ENCODE measurements at places on chromosomes 1 and 21.

DNA sequence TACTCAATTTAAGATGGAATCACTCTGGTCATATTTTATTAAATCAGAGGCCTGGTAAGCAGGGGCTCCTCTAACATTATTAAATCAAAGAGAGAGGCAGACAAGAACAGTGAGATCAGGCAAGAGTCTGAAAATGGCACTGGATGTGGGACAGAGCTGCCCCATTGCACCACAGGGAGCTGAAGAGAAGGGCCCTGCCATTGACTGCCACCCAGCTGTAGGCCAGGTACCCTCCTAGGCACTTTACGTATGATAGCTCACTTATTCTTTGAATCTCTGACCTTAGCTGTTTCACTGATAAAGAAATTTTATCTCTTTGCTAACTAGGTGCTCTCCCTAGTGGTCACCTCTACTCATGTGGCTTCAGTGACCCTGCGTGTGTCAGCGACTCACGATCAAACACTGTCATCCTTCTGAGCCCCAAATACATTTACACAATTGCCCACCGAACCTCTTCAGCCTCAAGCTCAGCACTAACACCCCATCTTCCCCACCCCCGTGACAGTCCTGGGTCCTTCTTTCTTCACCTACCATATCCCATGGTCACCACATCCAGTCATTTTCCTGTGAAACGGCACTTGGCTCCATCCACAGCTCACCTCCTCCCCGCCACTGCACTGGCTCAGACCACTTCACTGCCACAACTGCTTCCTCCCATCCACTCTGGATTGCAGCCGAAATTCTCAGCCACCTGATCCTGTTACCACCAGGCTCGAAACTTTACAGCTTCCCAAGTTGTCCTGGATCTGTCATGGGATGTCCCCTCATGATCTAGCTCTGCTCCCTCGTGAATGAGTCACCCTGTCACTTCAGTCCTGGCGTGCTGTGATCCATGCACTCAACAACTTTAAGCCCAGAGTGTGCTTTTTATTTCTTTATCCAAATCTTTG lies 97.3 kb upstream of the SYT6 start:
- DNase-seq = no peak

DNA sequence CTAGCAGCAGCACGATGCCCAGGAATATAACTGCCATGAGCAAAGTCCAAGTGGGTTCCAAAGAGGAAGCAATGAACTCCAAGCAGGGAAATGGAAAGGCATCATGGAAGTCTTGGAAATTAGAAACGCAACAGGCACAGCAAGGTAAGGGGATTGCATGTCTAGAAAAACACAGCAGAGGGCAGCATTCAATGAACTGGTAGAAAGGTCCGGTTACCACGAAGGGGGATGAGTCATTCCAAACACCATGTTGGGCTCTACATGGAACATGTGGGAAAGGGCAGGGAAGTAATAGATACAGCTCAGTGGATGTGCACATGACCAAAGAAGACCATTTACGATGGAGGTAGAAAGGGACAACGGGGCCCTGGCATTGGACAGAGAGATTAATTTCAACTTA lies 36.4 kb downstream of the RXRG start:
- DNase-seq = no peak

GRCh38 chr1:70979881-70980280 lies 67.7 kb downstream of the PTGER3 start:
- DNase-seq = no peak

DNA sequence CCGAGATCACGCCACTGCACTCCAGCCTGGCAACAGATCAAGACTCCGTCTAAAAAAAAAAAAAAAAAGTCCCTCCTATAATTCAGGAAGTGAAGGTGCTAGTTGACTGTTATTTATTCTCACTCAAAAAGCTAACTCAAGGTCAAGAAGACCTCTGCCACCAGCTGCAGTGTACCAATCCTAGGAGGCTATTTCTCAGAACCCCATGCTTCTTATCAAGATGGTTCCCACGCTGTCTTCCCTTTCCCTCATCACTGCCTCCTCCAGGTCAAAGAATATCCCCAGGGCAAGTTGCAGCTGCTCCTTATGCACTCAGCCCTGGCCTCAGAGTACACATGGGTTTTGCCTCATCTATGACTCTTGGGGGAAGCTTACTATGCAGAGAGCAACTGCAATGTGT lies 53.6 kb downstream of the RERE start:
- no peak for DNase-seq

DNA sequence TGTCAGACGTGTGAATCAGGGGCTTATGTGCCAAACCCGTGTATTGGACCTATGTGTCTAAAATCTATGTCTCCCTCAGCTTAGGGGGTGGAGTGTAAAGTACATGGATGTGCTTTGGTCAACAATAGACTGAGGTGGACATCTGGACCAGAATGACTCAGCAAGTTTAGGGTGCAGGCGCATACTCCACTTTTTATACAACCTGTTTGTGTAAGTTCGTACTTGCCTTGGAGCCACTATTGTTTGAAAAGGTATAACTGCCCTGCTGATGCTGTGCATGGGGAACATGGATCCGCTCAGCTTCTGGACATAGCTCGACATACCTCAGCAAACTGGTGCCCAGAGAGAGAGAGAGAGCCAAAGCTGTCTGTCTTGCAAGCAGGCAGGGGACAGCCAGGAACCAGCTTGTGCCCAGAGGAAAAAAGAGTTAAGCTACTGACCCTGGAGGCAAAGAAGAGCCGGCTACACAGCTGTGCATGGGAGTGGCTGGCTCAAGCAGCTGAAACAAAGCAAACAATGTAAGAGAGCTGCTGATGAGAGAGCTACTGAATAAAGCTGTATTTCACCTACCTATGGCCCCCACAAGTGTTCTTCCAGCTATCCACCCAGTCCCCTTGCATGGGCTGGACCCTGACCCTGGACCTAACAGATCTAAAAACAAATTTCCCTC lies 41.2 kb downstream of the GJA5 start:
- no peak for DNase-seq

DNA sequence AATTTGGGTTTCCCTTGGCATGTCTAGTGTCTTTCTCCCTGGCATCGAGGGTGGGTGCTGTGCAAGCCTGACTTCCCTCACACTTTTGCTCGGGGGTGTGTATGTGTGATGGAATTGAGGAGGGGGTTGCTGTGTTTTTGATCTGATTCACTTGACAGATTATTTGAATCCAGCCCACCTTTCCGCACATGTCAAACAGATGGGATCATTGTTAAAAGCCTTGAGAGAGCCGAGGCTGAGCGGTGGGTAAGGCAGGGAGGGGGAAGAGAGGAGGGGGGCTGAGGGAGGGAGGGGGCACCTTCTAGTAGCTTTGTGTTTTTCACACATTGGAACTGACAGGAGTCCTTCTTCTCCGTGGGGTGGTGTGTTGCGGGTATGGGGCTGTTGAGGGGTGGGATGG lies 90.0 kb downstream of the PAPPA2 start:
- DNase-seq = no peak

GRCh38 chr1:188906921-188907641 lies 1570.6 kb downstream of the BRINP3 start:
- no peak for DNase-seq

DNA sequence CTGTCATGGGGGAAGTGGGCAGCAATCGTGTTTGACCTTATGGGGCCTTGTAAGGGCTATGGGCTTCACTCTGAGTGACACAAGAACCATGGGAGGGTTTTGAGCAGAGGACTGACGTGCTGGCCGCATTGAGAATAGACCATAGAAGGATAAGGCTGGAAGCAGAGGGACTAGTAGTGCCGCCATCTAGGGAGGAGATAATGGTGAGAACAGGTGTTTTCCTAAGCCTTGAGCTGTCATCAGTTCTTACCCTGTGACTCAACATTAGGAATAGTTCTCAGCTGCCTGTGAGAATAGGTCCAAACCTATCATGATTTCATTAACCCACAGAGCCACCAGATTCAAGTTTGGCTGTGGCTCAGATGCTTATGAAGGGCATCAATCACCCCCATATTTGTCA lies 228.5 kb downstream of the CACNA1E start:
- DNase-seq = no peak

DNA sequence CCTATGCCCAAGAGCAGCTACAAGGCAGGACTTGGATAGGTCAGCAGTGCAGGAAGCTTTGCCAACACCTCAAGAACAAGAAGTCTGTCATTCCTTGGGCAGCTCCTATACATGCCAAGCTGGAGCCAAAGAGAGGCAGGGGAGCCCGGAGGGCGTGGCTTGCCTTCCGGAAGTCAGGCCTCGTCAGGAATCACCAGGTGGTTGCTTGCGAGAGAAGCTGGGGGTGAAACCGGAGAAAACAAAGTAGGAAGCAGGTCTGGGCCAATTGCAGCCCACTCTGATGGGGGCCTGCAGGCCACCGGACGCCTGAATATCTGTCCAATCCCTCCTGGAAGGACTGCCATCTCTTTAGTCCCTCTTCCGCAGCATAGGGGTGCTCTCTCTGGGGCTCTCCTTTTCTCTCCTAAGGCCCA lies 794 bp upstream of the FAM76A start:
- no peak for DNase-seq

DNA sequence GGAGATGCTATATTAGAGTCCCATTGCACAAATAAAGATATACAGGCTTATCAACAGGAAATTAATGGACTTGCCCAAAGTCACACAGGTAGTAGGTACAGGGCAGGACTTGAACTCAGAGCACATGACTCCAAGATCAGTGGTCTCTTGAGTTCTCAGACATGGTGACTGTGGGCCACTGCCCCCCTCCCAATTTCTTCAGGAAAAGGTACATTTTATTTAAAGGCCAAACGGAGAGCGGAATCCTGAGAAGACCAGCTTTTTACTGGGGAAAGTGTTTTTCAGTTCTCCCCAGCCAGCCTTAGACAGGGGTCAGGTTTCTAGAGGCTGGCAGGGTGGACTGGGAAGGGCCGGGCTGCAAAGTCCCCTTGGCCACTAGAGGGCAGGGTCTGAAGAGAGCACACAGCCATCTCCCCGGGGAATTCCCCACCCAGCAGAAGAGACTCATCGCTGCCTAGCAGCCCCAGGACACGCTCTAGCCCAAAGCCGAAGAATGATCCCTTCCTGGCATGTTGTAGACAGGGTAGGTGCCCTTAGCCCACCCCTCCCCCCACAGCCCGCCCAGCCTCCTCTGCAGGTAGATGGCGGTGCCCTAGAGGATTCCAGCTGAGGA lies 29.7 kb downstream of the ACP6 start:
- DNase-seq = no peak

- no peak for DNase-seq
Observed at GRCh38 chr1:113608399-113608798, 150.9 kb downstream of the PHTF1 start.

GRCh38 chr1:13730751-13731482 lies 30.9 kb downstream of the PRDM2 start:
- DNase-seq = peak; percentile 34

DNA sequence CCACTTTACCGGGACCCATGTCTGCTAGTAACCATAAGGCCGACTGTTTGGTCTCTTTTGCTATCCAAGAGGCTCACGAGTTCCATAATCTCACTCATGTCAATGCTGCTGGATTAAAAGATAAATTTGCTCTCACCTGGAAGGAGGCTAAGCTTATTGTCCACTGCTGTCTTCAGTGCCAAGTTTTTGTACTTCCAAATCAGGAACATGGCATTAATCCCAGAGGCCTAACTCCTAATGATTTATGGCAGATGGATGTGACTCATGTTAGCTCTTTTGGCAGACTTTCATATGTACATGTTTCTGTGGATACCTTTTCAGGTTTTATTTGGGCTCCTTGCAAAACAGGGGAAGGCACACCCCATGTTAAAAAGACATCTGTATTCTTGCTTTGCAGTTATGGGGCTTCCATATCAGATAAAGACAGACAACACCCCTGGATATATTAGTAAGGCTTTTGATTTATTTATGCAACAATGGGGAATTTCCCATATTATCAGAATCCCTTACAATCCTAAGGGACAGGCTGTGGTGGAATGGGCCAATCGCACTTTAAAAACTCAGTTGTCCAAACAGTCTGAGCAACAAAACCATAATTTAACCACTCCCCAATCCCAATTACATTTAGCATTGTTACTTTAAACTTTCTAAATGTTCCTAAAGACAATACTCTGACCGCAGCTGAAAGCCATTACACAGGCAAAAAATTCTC lies 162.7 kb downstream of the IER5 start:
- no peak for DNase-seq

DNA sequence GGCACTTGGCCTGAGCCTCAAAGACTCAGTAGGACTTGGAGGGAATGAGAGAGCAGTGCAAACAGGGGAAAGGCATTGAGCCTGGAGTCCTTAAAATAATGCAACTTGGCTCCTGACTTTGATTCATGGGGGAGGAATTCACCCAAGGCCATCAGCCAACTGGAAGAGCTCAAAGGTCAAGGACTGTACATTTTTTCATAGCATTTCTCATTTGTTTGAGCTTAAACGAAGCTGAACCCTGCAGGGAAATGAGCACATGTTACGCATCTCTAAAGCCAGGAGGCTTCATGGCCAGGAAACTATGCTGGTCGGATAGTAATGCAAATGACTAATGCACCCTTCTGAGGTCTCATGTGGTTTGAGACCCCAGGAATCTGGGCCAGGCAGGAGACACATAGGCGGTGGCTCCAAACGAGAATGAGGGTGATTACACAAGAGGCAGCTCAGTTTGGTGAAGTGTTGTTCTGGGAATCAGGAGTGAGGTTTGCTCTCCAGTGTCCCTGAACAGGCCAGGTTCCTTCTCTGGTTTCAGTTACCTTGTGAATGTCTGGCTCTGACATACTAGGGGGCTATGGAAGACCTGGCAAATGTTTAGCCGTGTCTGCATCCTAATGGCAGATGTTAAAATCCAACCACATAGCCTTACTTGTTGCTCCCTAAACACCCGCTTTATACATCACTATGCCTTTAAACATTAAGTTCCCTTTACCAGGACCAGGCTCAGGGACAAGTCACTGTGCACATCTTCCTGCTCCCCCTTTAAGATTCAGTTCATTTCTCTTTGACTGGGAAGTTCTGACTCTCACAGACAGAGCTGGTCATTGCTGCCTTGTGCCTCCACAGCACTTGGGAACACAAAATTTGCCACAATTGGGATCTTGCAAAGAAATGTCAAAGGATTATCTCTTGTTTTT lies 503.9 kb upstream of the USP24 start:
- DNase-seq = no peak

- no peak for DNase-seq
Observed at GRCh38 chr1:163231385-163231784, 28.7 kb upstream of the RGS5 start.

GRCh38 chr21:33418691-33419090 lies 15.5 kb downstream of the IFNGR2 start:
- no peak for DNase-seq

DNA sequence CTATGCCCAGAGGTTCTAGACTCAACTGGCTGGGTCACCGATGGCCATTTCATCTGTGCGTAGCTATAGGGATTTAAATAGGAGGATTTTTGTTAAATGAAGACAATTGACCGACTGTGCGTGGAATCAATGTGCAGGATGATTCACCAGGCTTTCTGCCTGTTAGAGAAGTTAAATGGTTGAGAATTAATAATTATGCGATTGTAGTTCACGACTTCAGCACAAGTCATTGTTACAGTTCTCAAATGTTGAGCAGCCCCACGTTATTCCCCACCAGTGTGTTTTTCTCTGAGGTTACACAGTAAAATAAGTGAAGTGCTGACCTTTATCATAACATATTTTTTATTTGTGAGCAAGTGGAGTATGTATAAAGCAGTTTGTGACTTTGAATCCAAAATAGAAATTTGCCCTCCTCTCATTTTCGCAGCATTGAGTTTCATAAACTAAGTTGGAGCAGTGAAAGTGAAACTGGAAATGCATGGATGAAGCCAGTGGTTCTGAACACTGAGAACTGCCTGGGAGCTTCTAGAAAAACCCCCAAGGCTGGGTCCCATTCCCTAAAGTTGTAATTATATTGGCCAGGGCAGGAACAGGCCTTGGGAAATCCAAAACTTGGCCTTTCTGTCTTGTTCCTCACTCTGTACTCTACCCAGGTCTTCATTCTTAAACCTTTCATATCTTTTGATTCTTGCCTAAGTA lies 102.6 kb downstream of the GALNT2 start:
- DNase-seq = no peak

- no peak for DNase-seq
Observed at GRCh38 chr1:118985640-118986554, 2.2 kb downstream of the TBX15 start.
